ENCODE measurements at places on chromosomes 2 and 18. TPM values are rescaled to one million over a fixed set of nuclear protein-coding genes. Genes with fewer than 3 reads are reported as not detected.
A peak's percentile ranks its signal among the peaks of the same experiment; 100 is the strongest.

Gene EHD3
- 3.1 TPM for total RNA-seq

Gene POTEF
- not detected for total RNA-seq

Gene TYW5
- total RNA-seq = 6.5 TPM

DNA sequence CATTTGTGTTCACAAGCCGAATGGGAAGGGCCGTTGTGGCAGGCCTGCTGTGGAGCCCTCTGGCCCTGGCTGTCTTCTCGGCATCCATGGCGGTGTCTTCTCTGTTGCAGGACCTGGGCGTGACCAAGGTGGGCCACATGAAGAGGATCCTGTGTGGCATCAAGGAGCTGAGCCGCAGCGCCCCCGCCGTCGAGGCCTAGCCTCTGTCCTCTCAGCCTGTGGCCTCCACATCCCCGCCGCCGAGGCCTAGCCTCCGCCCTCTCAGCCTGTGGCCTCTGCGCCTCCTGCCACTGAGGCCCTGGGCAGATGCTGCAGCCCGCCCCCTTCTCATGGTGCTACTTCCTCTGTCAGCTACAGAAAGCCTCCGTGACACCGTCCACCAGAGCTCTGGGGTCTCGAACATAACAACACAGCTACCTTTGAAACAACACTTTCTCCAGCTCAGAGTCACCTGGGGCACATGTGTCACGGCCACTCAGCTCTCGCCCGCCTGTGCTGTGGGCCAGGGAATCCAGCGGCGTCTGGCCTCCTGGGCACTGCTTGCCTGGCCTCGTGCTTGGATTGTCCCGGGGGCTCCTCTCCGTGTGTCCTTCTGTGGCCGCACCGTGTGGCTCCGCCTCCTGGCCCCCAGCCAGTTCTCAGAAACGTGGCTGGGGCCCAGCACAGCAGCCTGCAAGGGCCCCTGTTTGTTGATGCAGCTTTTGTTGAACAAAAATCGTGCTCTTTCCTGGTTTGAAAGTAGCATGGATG is 97.1 kb downstream of the USP40 start:
- H3K27ac ChIP-seq = peak overlapping the region; percentile 65
- DNase-seq = peak; percentile 23
- no peak overlapping the region for H3K4me3 ChIP-seq
- no peaks in the 10 kb centered on the region for H3K36me3 ChIP-seq
- no peaks in the 10 kb centered on the region for H3K27me3 ChIP-seq

Data from uterus (tissue), 4 donors.